Fibroblast of the conjunctiva (primary cell): ENCODE measurements at places on chromosomes 3 and 15.

DNA sequence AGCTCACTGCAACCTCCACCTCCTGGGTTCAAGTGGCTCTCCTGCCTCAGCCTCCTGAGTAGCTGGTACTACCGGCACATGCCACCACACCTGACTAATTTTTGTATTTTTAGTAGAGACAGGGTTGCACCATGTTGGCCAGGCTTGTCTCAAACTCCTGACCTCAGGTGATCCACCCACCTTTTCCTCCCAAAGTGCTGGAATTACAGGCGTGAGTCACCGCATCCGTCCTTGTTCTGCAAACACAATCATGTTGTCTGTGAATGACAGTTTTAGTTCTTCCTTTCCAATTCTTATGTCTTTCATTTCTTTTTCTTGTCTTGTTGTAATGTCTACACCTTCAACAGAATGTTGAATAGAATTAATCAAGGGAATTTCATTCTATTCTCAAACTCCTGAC is 16.3 kb upstream of the SMCO1 start:
- no peak for DNase-seq

- DNase-seq, result no peak
These were observed 101.2 kb downstream of the CHST2 start for GRCh38 chr3:143220741-143221140.

DNA sequence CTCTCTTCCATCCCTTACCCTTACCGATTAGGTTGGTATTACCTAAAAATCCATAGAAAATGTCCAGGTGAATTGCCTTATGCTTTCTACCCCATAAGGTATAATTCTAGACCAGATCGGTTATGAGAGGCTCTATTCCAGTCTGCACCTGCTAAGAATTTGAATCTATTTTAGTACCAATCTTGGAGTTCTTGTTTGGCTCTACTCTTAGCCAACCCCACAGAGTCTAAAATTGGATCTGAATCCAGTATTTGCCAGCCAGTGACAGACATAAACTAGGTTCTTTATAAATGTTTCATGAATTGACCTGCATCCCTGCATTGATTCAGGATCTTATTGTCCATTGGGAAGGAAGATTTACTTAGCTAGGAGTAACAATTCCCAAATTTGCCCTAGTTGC is 6.5 kb downstream of the KLHL24 start:
- no peak for DNase-seq

DNA sequence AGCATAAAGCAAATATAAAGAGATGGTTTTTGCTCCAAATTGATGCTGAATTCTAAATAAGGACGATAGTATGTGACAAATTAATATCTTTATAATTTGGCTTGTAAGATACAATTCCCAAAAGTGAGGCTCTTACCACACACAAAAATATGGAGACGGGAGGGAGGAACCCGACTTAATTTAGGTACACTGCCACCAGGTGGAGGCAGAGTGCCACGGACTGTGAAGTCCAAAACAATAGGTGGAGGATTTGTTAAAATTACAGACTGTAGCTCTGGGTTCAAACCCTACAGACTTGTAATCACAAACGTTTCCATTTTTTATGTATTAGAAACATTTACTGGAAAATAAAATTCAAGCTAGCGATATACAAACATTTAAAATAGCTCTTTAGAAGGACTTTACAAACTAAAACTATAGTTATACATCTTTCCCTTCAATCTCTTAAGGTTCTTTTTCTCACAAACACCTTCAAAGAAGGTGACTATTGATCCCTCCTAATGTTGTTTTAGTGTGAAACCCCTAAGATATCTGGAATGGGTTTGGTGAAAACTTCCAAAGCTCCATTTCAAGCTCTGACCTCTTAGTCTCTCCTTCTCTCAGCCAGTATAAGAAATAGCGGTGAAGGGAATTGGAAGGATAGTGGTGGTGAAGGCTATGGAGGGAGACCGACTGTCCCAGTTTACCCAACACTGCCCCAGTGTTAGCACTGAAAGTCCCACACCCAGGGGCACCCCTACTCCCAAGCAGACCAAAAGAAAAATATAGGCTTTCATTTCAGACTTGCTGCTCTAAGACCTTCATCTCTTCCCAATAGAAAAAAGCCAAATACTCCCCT is 89.7 kb downstream of the AQP9 start:
- peak; percentile 74 for DNase-seq

- no peak for DNase-seq
These were observed 54.2 kb downstream of the GRIP2 start for GRCh38 chr3:14485981-14486380.

- DNase-seq, result no peak
These were observed at the start of gene MYRIP for GRCh38 chr3:39809181-39809994. Gene MYRIP (plus strand): TSS chr3:39809609. CDS start chr3:39900817, 91,208 bp downstream.

GRCh38 chr3:192933779-192934460 is 16.3 kb upstream of the MB21D2 start:
- DNase-seq, result no peak

- DNase-seq, result no peak
These were observed 81.8 kb downstream of the TP63 start for GRCh38 chr3:189712906-189713483.

- DNase-seq, result no peak
These were observed 94.0 kb downstream of the KLHL25 start for GRCh38 chr15:85700767-85701166.

GRCh38 chr3:180594631-180595558 is 7.1 kb upstream of the TTC14 start:
- DNase-seq, result peak; percentile 43

- DNase-seq, result no peak
These were observed 294.2 kb upstream of the MEIS2 start for GRCh38 chr15:37394402-37395099.

DNA sequence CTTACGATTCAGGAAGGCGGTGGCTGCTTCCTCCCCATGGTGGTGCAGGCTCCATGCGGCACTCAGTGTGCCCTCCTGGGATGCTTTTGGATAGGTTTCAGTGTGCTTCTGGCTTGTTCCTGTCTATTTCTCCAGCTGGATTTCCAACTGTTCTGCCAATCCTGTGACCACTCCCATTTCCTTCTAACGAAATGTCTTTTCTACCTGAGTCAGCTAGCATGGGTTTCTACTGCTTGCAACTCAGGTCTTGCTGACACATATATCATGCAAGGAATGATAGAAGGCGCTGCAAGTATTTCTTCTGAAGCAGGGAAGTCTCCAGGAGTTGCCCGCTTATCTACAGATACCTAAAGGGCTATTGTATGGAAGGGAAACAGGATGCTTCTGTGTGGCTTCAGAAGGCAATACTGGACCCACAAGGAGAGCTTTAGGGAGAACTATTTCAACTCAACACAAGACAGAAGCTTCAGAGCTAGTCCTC is 244.4 kb downstream of the OPA1 start:
- no peak for DNase-seq

GRCh38 chr3:190990898-190991297 is 128.4 kb upstream of the GMNC start:
- no peak for DNase-seq

DNA sequence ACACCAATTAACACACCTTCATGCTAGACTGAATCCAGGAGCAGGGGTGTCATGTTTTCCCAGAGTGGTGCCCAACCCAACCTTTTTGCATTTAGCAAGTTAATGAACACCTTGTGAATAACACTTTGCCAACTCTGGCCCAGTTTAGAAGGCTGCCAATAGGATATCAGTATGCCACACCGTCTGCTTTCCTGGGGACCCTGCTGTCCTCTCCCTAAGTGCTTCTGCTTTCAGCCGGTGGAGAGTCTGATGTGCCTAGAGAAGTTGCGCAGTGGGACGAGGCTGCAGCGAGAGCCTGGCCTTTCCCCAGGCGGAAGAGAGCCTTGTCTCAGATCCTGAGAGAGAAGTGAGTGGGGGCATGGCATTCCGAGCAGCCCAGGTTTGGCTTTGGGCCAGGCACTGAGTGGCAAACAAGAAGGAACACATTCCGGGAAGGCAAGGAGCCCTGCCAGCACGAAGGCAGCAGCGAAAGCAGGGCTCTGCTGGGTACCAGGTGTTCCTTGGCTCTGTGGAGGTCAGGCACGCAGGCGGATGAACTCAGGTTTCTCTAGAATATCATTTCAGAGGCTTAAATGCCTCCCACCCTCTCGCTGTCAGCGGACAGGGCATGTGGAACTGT is 36.9 kb downstream of the SENP8 start:
- no peak for DNase-seq

DNA sequence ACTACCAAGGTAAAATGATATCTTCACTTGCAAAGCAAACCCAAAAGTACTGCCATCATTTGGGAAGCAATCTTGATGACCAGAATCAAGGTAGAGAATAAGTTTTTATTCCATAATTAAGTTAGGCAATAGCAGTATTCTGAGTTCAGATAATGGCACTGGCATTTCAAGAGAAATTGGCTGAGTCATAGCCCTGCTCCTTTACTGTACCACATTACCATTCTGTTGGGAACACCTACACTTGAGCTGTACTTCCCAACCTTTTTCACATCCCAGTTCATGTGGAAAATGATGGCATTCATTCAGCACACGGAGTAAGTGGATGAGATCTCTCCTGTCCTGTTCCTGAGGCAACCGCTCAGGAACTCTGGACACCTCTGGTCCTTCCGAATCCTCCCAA is 311.6 kb upstream of the TPRG1 start:
- DNase-seq, result no peak

DNA sequence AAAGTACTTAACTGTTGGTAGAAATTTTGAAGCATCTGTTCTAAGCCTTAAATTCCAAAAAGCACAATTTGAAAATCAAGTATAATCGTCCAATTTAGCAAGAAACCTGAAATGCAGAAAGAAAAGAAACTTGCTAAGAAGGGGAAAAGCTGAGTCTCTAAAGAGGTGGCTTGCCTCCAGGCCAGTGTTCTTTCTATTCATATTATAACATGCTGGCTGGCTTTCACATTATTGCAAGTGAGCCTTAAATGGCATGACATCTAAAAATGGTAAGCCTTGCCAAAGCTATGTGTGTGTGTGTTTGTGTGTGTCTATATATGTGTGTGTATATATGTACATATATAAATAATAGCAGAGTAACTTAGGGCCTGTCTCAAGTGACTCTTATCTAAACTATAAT is 89.5 kb downstream of the FGF12 start:
- DNase-seq, result no peak

DNA sequence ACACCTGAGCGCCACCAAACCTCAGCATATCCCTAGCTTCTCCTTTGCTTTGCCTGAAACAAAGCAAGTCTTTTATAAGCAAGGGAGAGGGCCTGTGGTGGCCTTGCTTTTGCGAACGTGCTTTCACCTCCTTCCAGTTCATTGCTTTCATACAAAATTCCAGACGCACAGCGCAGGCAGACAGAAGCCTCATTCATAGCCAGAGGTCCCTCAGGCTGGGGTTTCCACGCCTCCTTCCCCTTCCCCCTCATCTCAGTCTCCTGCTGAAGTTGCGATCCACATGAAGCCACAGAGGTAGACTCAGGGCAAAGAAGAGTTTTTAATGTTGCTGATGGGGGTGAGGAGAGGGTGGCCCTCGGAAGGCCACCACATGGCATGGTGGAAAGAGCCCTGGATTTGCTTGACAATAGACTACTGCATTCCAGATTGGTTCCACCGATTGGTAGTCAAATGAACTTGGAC is 59.4 kb upstream of the FLNB start:
- no peak for DNase-seq

GRCh38 chr3:178445139-178445538 is 91.1 kb upstream of the KCNMB2 start:
- no peak for DNase-seq

- no peak for DNase-seq
These were observed 13.8 kb downstream of the CRYGS start for GRCh38 chr3:186530415-186530814.

GRCh38 chr3:193943200-193943599 is 192.7 kb upstream of the HES1 start:
- DNase-seq, result no peak

DNA sequence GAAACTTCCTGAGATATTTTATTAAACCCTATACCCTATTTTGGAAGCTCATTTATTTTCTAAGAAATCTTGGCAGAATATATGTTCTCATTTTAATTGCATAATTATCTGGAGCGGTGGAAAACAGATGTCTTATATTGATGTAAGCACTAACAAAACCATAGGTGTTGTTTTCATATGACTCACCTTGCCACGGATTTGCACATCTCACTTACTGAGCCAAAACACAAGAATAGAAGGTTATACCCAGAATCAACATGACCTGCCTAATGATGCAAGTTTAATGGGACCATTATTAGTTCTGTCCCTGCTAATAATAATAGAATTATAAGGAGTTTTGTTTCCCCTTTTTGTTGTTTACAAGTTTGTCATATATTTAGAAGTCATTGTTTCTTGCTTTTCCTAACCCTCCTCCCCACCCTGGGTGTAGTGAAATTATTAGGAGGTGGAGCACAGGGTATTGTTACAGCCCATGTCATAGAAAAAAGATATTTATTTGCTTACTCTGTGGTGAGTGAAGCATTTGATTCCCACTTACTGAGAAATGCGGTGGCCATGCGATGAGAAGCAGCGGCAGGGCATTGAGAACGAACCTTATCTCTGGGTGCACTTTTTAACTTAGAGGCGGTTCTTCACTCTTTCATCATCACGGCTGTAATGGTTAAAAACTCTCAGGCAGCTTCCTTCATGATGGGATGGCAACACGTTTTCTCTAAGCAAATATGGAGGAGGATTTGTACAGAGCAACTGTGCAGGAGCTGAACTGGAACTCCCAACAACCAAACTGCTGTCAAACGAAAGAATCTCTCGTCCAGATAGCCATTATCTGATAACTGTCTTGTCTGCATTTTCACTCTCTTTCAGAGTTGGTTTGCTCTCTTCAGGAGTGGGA is 521 bp downstream of the IL5RA start:
- DNase-seq, result no peak

DNA sequence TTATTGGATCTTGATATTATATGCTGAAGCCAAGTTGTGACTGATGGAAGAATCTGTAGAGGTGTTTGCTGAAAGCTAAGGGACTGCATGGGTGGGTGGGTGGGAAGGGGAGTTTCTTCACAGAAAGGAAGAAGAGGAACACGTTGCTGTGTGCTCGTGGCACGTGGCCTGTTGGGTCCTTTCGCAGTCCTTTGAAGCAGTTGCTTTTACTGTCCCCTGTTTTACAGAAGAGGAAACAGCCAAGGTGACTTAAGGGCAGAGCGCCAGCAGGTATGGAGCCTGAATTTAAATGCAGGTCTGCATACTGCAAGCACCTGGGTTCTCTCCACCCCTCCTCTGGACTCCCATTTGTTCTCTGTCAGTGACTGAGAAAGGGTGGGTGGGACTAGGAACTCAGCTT is 59.4 kb upstream of the PRR23C start:
- no peak for DNase-seq

DNA sequence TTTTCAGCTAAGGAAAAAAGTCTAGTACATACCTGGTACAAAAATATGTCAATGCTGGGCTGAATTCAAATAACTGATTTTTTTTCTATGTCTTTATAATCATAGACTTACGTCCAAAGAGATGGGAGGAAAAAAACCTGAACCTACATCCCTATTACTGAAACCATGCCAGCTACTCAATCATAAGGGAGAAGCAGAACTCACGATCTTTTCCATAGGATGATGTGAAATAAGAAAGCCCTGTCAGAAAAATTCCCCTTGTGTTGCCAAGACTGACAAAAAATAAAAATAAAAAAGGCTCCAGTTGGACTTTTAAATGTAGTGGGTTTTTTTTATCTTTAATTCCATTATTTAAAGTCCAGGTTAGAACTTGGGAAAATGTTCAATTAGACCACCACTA is 3.3 kb downstream of the MSL2 start:
- no peak for DNase-seq

- DNase-seq, result no peak
These were observed 25.5 kb downstream of the CHP1 start for GRCh38 chr15:41256577-41257038.
